ENCODE measurements at places on chromosomes 1 and 21.

- DNase-seq = no peak
Observed at GRCh38 chr1:36279110-36279788, 26.9 kb upstream of the SH3D21 start.

- DNase-seq = peak; percentile 78
Observed at GRCh38 chr1:21337928-21338572, 47.8 kb upstream of the ECE1 start.

DNA sequence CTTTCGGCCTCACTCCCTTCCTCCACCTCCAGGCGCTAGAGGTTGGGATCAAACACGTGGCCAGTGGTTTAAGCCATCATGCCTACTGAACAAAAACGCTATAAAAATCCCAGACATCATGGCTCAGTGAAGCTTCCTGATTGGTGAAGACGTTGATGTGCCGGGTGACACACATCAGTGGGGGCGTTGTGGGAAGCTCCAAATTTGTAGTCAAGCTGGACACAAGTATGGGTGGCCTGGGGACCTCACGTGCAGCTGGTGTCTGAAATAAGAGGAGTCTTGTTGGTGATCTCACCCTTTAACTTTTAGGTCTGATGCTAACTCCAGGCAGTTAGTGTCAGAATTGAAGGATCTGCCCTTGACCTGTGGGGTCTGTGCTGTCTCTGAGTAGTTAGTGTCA lies 6.7 kb downstream of the CFAP298 start:
- DNase-seq = no peak

DNA sequence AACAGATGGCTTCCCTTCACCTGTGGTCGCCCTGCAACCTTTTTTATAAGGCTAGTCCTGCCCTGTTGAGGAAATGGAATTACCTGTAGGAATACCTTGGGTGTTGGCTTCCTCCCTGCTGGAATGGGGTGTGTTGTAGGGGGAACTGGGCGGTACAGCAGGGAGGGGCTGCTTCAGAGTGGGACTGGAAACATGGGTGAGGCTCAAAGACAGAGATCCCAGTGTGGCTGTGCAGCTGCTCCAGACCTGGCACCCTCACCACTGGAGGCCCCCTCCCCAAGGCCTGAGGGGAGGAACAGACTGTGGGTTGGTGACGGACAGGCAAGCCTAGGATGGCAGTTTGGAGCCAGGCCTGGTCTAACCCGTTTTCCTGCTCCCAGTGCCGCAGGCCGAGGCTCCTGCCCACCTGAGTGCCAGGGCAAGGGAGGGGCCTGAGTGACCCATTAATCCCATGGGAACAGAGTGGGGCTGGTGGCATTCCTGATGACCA lies 4.5 kb downstream of the EFNA3 start:
- DNase-seq = no peak

Measured in upper lobe of right lung (tissue), 1 donor.